MV-4-11 (cell line): ENCODE measurements at places on chromosomes 4 and X.

GRCh38 chr4:1669270-1669669 is 14.8 kb downstream of the FAM53A start:
- no peak for DNase-seq

GRCh38 chrX:132623300-132623699 is 134.5 kb upstream of the MBNL3 start:
- DNase-seq, result no peak

- peak; percentile 44 for DNase-seq
These were observed 241.8 kb upstream of the SMIM31 start for GRCh38 chr4:164512124-164512523.

DNA sequence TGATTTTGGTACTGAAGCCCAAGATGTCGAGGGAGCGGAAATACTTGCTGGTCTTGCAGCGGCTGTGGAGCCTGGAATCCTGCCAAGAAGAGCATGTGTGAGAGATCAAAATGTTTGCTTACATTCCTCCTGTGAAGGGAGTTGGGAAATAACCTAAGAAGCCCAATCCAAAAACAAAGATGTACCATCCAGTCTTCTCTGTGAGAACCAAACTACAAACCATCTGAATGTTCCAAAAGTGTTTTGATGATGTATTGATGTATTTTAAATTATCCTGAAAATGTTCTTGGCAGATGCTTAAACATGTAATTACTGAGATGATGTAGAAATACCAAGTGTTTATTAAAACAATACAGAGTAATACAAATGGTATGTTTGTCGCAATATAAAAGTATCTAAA is 10.1 kb upstream of the ADH1A start:
- DNase-seq, result no peak

- no peak for DNase-seq
These were observed 130.2 kb upstream of the SLC6A14 start for GRCh38 chrX:116306218-116306617.

GRCh38 chr4:37603070-37603468 is 83.1 kb downstream of the RELL1 start:
- DNase-seq, result peak; percentile 61

GRCh38 chrX:151902813-151903591 is 9.7 kb upstream of the MAGEA4 start:
- no peak for DNase-seq

DNA sequence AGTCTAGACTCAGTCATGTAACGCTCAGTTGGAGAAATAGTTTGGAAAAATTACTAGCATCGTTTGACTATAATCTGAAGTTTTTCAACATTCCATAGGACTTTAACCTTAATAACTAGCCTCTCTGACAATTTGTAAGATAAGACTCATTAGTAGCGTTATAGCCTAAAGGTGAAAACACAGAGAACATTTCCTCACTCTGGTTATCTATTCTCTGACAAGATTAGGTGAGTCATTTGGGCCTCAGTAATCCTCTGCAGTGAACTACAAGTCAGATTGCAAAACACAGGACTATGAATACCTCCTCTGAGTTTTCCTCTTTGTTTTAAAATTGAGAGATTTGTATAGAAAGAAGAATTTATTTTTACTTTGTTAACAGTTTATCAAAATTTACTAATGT is 31.8 kb upstream of the PDLIM5 start:
- no peak for DNase-seq
